ENCODE measurements at places on chromosomes 12 and 14.

- no peak for DNase-seq
These were observed 64.9 kb upstream of the VASH1 start for GRCh38 chr14:76696361-76696760.

DNA sequence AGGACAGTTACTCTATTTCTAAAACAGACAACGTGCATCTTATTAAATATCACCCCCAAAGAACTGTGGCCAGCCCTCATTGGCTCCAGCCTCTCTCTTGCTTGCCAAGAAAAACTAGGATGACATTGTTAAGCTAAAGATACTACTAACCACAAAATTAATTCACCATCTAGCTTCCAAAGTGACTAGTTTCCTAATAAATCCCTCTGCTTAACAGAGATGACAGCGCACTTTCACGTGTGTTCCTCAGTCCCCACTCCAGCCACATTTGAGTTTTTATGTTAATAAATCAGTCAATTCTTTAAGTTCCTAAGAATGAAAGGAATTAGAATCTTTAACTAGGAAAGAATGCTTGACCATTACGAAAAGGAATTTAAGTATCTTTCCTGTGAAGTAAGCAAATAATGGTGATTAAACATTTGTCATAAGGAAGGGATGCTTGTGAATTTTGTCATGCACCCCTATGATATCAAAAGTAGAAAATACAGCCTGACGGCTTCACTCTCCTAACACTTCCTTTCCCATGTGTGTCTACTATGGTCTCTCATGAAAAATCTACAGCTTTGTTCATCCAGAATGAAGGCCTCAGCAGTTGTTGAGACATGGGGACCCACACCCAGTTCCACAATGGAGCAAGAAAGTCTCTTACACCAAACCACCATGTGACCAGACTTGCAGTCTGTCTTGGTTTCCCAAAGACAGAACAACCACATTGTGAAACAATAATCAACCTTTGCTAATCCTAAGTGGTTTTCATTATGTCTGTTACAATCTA is 8.1 kb downstream of the CORO1C start:
- DNase-seq = peak; percentile 87

- no peak for DNase-seq
These were observed 20.3 kb downstream of the KDM2B start for GRCh38 chr12:121560392-121561008.

GRCh38 chr12:6280053-6280469 is 30.4 kb upstream of the PLEKHG6 start:
- DNase-seq = peak; percentile 93

GRCh38 chr12:3098436-3098835 is 21.3 kb downstream of the TSPAN9 start:
- DNase-seq = no peak

DNA sequence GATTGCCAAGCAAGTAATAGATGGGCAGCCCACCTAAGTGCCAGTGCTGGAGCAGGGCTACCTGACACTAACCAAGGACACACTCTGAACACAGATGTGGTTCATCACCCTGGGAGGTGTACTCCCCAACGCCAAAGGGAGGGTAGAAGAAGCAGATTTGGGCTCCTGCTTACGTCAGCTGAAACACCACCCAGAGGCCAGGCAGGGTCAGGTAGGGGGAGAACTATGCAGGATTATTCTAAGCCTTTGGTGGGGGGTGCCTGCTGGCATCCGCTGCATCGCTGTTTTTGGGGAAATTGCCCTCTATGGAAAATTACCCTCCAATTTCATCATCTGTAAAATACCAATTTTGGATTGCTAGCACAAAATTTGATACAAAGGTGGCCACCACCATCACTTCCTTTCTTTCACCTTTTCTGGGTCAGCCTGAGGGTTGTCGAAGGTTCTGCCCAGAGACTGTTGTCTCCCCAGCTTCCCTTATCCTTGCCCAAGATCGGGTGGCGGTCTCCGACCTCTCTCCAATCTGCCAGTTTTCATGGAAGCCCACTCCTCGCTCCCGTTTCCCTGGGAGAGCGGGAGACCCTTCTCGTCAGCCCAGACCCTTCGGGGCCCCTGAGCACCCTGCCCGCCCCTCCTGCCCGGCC is 535 bp downstream of the BIN2 start:
- no peak for DNase-seq

GRCh38 chr14:98947911-98948595 is 323.9 kb downstream of the BCL11B start:
- DNase-seq = no peak

- DNase-seq = no peak
These were observed 179.4 kb upstream of the BCL2L14 start for GRCh38 chr12:11891346-11891745.

DNA sequence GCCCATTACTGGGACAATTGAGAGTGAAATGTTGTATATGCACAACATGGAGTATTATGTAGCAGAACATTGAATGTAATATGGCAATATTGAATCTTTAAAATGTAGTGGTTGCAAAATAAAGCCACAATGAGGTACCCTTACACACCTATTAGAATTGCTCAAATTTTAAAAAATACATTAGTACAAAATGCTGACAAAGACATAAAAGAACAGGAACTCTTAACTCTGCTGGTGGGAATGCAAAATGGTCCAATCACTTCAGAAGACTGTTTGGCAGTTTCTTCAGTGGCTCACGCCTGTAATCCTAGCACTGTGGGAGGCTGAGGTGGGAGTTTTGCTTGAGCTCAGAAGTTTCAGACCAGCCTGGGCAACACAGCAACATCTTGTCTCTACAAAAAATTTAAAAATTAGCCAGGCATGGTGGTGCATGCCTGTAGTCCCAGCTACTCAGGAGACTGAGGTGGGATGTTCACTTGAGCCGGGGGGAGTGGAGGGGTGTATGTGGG is 6.8 kb upstream of the NAP1L1 start:
- no peak for DNase-seq

- DNase-seq = no peak
These were observed 129.6 kb upstream of the CDKN3 start for GRCh38 chr14:54267172-54267571.

DNA sequence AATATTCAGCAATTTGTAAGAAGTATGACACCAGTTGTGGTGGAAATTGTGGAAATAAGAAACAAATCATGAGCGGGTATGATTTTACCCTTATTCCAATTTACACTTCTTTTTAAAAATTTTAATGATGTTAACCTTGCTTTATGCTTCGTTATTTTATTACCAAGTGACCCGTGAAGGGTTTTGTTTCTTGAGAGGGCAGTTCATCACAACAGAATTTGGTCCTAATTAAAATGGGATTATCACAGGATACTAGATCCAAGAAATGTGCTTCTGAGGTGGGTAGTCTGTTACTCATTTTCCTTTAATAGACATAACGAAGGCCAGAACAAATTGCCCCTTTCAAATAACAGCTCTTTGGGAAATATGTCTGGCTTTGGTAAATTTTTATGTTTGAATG is 25.5 kb upstream of the RASSF8 start:
- no peak for DNase-seq

DNA sequence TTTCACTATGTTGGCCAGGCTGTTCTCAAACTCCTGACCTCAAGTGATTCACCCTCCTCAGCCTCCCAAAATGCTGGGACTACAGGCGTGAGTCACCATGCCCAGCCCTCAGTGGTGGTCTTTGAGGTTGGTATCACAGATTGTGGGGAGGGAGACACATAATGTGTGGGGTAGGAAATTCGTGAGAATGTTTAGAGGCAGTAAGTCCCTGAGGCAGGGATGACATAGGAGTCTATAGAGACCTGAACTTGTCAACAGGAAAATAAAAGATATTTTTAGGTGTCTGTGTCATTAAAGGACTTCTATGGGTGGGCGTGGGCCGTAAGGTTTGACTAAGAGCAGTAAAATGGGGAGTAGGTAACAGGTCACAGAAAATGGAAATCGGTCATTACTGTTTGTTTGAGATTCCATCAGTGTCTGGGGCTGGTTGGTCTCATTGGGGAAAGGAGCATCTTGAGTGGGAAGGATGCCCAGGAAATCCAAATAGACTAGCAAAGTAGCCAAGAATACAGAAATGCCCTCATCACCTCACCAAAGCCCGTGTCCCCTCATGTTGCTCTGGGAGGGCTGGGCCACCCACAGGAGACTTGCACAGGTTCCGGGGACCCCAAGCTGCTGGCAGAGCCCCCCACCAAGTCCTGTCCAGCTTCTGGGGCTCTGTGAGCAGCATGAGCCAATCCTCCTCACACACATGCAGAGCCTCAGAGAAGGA is 63.6 kb upstream of the BCL2L14 start:
- no peak for DNase-seq

- peak; percentile 71 for DNase-seq
These were observed 146.5 kb downstream of the ETV6 start for GRCh38 chr12:11795913-11796459.

DNA sequence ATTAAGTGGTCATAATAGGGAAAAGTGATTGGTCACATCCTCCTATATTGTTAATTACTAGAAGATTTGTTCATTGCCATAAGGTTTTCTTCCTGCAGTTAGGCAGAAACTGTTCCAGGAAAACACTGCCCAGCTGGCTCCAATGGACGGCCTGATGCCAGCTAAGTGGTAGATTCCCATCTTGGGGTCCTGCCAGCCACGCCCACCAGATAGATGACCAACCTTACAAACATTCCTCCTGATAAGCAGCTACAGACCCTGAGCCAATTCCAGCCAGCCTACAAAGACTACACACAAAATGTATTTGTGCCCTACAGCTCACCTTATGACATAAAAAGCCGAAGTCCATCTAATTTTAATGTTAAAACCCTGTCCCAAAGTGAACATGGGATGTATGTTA is 685.9 kb upstream of the USP15 start:
- DNase-seq = no peak

- DNase-seq = no peak
These were observed 113.6 kb upstream of the EEA1 start for GRCh38 chr12:93042684-93043083.

DNA sequence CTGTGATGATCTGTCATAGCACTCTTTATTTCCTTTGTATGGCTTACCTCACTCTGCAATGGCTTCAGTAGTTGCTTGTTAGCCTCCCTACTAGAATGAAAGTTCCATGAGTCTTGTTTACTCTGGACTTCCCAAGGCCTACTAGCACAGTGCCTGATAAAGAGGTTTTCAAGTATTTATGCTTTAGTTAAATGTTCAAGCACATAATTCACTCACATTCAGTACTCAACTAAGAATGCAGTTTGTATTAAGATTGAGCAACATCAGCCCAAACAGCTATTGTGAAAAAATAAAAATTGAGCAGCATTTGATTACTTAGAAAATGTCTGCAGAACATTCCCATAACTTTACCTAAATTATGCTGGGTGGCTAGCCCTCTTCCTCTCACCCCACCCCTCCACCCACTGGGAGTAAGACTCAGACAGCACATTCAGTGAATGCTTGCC is 158.9 kb upstream of the AMIGO2 start:
- peak; percentile 58 for DNase-seq

GRCh38 chr14:34888186-34888585 is 13.0 kb upstream of the BAZ1A start:
- peak; percentile 19 for DNase-seq

GRCh38 chr14:74834692-74835392 is 41.1 kb downstream of the PROX2 start:
- no peak for DNase-seq

DNA sequence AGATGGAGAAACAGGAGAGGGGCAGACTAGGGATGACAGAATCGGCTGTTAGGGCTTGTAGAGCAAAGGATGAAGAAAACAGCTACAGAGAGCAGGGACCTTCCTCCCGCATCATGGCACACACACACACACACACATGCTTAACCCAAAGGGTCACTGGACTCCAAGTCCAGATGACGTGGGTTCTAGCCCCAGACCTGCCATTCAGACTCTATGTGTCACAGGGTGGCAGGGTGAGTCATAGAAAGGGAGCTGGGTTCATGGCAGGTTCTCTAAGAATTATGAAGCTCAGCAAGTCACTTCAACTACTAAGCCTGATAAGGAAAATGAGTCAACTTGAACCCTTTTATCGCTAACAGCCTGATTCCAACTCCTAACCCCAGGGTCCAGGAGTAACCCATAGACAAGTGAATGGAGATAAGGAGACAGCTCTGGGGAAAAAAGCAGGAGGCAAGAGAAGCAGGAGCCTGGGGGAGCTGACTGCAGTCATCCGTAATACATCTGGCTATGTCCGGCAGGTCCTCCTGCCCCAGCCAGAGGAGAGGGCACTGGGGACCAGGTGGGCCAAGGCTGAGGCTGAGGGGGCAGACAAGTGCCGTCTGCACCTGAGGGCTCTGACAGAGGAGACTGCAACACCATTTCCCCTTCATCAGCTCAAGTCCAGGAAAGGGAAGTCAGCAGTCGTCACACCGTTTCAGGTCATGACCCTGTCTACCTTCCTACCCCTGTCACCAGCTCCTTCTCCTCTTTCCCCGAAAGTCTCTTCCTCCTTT is 3.6 kb upstream of the TNFRSF1A start:
- peak; percentile 98 for DNase-seq

GRCh38 chr12:22981711-22982110 is 356.7 kb downstream of the ETNK1 start:
- peak; percentile 60 for DNase-seq

GRCh38 chr14:74573421-74574089 is 38.5 kb downstream of the LTBP2 start:
- DNase-seq = no peak

GRCh38 chr14:53019406-53019805 is 68.6 kb upstream of the FERMT2 start:
- no peak for DNase-seq

- no peak for DNase-seq
These were observed 43.2 kb downstream of the TRAFD1 start for GRCh38 chr12:112168561-112168971.

DNA sequence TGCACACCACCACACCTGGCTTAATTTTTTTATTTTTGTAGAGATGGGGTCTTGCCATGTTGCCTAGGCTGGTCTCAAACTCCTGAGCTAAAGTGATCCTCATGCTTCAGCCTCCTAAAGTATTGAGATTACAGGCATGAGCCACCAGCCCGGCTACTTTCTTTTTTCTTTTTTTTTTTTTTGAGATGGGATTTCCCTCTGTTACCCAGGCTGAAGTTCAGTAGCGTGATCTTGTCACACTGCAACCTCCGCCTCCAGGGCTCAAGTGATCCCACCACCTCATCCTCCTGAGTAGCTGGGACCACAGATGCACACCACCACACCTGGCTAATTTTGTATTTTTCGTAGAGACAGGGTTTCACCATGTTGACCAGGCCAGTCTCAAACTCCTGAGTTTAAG is 51.1 kb downstream of the LIMA1 start:
- no peak for DNase-seq

DNA sequence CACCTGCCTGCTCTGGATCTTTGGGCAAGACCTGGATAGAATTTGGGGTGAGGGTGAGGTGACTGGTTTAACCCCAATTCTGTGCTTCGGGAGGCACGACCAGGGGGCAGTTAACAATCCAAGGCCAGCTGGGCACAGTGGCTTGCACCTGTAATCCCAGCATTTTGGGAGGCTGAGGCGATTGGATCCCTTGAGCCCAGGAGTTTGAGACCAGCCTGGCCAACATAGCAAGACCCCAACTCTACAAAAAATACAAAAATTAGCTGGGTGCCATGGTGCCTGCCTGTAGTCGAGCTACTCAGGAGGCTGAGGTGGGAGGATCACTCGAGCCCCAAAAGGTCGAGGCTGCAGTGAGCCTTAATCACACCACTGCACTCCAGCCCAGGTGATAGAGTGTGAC is 38.2 kb downstream of the HRK start:
- DNase-seq = no peak

All from fibroblast of the aortic adventitia (primary cell).